ENCODE measurements at places on chromosomes 5 and 9. TPM values are rescaled to one million over a fixed set of nuclear protein-coding genes. Genes with fewer than 3 reads are reported as not detected.

NOP16 gene
- 16.1 TPM for total RNA-seq

- ATAC-seq, result no peak
These were observed 11.8 kb upstream of the TGFBI start for GRCh38 chr5:136016945-136017530.

GRCh38 chr5:17020678-17021601 lies 84.9 kb upstream of the MYO10 start:
- no peak for ATAC-seq

GRCh38 chr9:93097511-93098201 lies 1.6 kb downstream of the CARD19 start:
- no peak for ATAC-seq

DNA sequence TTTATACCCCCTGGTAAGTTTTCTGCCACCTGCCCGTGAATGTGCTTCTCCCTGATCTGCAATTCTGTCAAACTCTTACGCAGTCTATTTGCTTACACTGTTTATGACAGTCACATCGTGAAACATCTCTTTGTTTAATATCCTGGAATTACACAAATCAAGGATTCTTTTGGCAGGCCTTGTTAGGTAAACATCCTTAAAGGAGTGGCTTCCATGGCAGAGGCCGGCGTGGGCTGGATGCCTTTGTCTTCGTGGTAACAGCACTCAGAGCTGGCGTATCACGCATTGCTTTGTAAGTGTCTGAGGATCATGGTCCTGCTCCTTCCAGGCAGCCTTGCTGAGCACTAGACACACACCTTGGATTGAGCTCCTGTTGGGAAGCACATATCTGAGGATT lies 145.7 kb downstream of the IRX1 start:
- ATAC-seq, result no peak

- ATAC-seq, result no peak
These were observed 39.5 kb downstream of the MED10 start for GRCh38 chr5:6338871-6339270.
